AG04449 (cell line): ENCODE measurements at places on chromosomes 7 and 10.
A peak's percentile ranks its signal among the peaks of the same experiment; 100 is the strongest.

DNA sequence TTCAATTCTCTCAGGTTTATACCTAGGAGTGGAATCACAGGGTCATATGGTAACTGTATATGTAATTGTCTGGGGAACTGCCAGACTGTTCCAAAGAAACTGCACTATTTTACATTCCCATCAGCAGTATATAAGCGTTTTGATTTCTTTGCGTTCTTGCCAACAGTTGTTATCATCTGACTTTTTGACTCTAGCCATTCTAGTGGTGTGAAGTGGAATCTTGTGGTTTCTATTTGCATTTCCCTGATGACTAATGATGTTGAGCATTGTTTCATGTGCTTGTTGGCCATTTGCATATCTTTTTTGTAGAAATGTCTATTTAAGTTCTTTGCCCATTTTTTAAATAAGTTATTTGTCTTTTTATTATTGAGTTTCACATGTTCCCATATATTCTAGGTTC lies 44.3 kb upstream of the ZC3HAV1 start:
- DNase-seq: peak; percentile 4

- DNase-seq: no peak
Observed at GRCh38 chr10:78813526-78813925, 255.2 kb upstream of the ZMIZ1 start.

GRCh38 chr7:71504697-71505441 lies 372.9 kb downstream of the GALNT17 start:
- no peak for DNase-seq

DNA sequence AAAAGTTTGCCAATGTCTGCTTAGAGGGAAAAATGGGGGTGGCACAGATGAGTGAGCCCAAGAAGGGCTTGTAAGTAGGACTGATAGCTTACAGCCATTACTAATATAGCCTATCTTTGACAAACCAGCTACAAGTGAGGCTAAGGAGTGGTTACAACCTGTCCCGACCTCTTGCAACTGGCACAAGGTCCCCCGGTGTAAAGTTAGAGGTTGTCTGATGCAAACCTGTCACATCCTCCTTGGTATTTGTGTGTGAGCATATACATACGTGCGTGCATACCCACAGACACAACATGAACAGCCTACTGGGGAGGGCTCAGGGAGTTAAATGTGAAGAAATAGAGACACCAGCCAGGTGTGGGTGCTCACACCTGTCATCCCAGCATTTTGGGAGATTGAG lies 14.6 kb downstream of the ADAP1 start:
- no peak for DNase-seq

- DNase-seq: peak; percentile 80
Observed at GRCh38 chr10:31947144-31947926, 18.7 kb upstream of the ARHGAP12 start.

- no peak for DNase-seq
Observed at GRCh38 chr10:95552679-95553342, 8.4 kb downstream of the SORBS1 start.

DNA sequence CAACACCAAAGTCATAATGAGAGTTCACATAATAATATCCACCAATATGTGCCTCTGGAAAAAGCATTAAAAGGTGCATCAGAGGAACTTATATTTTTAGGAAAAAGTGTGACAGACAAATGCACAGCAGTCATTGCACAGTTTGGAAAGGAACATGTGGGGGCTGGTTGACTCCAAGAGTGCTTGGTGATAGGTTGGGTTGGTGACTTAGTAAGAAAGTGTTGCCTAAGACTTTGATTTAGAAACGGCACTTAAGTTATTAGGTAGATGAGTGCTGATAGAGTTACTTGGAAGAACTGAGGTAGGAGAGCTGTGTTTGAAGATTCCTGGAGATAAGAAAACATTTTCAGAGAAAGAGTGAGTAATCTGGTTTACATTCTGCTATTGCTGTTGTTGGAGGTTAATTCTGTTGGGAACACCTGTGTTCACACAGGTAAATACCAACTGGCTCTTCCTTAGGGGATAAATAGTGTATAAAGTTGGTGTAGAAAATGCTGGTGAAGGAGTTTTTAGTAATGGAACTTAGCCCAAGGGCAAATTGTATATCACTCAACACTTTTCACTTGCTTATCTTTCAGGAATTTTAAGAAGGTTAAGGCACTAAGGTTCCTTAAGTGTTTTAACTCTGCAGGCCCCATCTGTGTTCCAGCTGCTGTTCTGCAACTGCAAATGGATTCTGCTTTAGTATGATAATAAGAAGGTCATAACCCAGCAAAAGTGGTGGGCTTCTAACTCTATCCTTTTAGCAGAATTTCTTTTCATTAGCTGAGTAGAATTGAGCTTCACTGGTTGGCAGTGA lies 196.1 kb downstream of the NSUN6 start:
- no peak for DNase-seq

- no peak for DNase-seq
Observed at GRCh38 chr7:108294595-108294994, 161.6 kb downstream of the NRCAM start.

- no peak for DNase-seq
Observed at GRCh38 chr7:105017657-105018365, 3.8 kb downstream of the KMT2E start.

DNA sequence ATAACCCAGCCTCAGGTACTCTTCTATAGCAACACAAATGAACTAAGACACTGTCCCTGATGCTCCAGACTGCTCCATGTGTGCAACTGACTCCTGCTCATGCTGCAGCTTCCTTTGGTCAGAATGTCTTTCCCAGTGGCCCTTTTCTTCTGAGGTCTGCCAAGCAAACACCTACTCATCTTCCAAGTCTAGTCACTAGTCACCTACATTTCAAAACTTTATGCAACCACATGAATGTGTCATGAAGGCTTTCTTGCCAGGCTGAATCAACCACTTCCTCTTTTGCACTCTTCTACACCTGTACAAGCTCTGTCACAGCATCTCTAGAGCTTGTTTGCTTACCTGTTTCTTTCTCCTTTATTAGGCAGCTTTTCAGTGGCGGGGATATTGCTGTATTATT lies 75.8 kb downstream of the LSMEM1 start:
- no peak for DNase-seq

DNA sequence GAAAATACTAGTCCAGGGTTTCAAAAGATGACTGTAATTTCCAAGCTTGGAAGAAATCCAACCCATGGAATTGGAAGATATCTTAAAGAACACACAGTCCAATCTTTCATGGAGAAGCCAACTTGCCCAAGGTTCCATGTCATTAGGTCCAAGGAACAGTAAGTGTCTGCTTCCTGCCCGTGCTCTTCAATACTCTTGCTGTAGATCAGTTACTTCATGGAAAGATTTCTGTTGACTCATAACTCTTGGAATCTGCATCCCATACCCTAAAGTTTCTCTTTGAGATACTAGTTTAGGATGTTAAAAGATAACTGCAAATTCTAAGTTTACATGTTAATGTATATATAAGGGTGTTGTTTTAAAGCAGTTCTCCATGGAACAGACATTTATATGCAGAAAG lies 127.9 kb upstream of the SLC13A1 start:
- DNase-seq: no peak

- DNase-seq: no peak
Observed at GRCh38 chr7:75687246-75688088, 51.3 kb downstream of the HIP1 start.

DNA sequence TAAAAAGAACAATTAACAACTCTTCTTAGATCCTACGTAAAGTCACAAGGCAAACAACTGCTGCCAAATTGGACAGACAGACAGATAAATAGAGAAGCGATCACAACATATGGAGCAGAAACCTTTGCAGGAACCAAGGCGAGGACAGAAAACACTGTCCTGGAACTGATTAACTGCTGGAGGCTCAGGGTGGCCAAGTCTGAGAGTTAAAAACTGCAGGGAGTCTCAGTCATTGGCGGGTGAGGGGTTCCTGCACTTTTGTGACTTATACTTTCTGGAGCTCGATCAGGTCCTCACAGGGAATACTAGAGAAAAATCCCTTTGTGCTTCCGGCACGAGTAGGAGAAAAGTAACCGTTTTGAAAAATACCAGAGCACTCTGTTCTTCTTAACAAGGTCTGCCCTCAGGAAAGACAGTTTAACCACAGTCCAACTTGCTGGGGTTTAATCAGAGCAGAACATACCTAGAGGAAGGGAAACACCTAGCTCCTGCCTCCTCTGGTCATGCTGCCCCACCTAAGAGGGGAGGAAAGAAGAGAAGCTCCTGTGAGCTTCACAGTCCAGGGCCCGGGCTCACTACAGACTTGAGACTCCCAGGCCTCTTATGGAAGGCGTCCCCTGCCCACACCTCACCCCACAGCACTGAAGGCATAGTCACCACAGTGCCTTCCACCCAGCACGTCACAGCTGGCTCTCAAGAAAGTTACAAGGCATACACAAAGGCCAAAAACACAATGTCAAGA lies 74.9 kb downstream of the LARP4B start:
- DNase-seq: no peak

DNA sequence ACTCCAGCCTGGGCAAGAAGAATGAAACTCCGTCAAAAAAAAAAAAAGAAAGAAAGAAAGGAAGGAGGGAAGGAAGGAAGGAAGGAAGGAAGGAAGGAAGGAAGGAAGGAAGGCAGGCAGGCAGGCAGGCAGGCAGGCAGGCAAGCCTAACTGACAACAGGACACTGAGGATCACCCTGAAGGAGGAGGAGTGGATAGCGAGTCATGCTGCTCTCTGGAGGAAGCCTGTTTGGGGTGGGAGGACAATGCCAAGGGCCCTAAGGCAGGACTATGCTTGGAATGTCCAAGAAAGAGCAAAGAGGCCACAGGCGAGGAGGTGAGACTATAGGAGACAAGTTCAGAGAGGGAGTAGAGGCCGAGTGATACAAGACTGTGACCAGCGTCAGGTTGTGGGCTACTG lies 107.0 kb upstream of the PARD3 start:
- no peak for DNase-seq

GRCh38 chr7:81685270-81685868 lies 84.5 kb downstream of the HGF start:
- DNase-seq: no peak

DNA sequence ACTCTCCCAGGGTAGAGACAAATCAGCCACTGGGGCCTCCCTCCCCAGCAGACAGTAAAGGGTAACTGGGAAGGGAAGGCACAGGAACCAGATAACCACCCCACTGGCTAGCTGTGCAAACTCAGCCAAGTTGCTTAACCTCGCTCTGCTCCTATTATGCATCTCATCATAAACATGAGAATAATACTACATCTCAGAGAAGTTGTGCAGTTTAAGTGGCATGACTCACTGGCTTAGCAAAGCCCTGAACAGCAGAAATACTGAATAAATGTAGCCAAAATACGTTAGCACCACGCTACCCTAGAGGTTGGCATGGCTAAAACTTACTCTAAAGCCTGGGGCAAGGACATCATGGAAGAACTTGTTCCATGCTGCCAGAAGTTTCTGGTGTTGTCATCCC lies 128.1 kb upstream of the ANK3 start:
- DNase-seq: no peak

DNA sequence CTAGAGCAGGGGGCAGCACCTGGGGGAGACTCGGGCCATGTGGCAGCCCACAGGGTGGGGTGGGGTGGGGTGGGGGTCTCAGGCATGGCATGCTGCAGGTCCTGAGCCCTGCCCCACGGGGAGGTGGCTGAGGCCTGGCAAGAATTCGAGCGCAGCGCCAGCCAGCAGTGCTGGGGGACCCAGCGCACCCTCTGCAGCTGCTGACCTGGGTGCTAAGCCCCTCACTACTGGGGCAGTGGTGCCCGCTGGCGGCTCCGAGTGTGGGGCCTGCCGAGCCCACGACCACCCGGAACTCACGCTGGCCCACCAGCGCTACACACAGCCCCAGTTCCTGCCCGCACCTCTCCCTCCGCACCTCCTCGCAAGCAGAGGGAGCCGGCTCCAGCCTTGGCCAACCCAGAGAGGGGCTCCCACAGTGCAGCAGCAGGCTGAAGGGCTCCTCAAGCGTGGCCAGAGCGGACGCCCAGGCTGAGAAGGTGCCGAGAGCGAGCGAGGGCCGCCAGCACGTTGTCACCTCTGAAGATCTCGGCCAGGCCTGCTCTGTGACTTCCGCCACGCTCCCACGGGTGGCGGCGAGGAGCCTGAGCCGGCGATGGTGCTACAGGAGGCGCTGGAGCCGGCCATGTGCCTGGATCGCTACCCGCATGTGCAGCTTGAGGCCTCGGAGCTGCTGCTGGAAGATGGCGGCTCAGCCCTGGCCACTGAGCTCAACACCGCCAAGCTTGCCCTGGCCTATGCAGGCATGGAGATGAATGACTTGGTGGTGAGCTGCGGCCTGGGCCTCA lies 145.1 kb upstream of the C7orf33 start:
- no peak for DNase-seq

- no peak for DNase-seq
Observed at GRCh38 chr10:28587270-28587969, 54.5 kb downstream of the WAC start.

DNA sequence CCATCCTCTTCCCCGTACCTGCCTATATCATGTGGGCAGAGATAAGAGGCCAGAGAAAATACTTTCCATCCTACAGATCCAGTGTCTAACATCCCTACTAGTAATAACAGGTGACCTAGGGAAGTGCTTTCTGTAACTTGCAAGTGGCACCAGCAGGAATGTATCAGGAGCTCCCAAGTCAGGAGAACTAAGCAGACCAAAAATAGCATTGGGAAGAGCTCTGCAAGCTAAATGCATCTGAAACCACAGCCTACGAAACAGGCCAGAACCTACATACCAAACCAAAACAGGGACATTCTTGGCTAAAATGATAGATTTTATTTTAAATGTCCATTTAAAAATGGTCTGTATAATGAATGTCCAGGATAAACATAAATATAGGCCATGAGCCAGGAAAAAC lies 680.8 kb downstream of the PHTF2 start:
- peak; percentile 44 for DNase-seq

- no peak for DNase-seq
Observed at GRCh38 chr7:67724435-67724834, 727.8 kb downstream of the TYW1 start.

- DNase-seq: no peak
Observed at GRCh38 chr10:69731184-69731583, 70.5 kb upstream of the COL13A1 start.

DNA sequence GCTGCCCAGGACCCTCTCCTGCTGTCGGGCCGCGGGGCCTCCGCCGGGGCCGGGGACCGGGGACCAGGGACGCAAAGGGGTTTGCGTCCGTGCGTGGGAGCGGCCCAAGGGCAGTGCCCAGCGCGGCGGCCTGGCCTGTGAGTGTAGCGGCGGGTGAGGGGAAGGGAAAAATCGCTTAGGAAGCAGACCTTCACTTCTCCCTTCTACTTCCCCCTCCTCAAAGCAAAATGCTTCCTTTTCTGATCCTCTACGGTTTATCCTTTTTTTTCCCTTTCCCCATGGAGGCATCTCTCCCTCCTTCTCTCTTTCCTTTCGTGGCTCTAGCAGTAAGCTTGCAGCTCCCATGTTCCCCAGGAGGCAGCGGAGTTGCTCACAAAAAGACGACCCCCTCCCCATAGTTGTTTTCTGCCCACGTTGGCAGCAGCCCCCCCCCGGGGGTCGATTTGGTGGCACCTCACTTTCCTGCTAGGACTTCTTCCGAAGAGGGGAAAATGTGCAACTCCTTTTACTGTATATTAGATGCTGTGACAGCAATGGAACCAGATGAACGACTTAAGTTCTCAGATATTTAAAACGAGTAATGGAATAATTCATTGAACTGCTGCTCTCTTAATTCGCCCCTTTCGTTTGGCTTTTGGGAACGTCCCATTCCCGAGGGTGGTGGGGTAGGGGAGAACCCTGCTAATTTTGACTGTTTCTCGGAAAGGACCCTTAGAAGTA lies 724 bp downstream of the CAPZA2 start:
- no peak for DNase-seq
